ENCODE measurements at places on chromosomes 11 and 22.

- peak; percentile 26 for DNase-seq
Measured at GRCh38 chr11:7154881-7155361, 66.1 kb downstream of the RBMXL2 start.

- peak; percentile 43 for DNase-seq
Measured at GRCh38 chr11:10666556-10667520, 26.7 kb downstream of the IRAG1 start.

DNA sequence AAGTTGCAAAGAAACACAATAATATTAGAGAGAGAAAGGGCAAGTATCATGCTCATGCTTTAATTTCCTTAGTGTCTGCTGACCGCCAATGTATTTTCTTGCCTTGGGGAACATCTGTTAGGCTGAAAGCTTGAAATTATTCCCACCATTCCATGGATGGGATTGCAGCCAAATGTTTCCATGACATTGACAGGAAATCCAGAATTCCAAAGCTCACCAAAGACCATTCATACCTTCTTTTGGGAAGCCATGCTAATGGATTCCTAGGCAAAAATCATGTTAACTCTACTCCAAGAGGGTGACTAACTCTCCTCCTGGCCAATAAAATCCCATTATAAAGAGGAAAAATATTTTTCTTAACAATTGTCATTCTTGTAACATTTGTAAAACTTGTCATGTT, 661.4 kb upstream of the FAT3 start:
- DNase-seq: no peak

- peak; percentile 88 for DNase-seq
Measured at GRCh38 chr11:65422633-65423515, at the start of gene NEAT1. TSS of gene NEAT1 (plus strand) at chr11:65422798.

GRCh38 chr22:40401532-40401931, 31.1 kb downstream of the SGSM3 start:
- no peak for DNase-seq

- peak; percentile 85 for DNase-seq
Measured at GRCh38 chr22:19886605-19887255, 32.1 kb upstream of the GNB1L start.

Measured in fibroblast of mammary gland (primary cell).